Ammon's horn (tissue), 1 donor: ENCODE measurements at places on chromosomes 12 and 14.

DNA sequence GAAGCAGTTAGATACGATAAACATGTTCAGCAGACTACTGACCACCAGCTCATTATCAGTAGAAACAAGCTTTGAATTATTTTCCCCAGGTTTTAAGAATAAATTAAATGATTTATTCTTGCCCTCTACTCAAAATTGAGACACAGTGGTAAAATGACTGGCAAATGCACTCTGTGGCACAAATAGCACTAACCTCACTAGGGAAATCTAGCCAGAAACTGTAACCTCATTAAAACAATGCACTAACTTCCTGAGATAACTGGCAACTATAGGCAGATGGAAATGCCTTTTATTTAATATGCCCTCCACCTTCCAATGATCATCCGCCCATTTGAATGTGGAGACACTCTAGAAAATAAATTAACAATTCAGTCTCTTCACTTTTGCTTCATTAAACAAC lies 33.2 kb downstream of the CPNE8 start:
- no peak for DNase-seq

DNA sequence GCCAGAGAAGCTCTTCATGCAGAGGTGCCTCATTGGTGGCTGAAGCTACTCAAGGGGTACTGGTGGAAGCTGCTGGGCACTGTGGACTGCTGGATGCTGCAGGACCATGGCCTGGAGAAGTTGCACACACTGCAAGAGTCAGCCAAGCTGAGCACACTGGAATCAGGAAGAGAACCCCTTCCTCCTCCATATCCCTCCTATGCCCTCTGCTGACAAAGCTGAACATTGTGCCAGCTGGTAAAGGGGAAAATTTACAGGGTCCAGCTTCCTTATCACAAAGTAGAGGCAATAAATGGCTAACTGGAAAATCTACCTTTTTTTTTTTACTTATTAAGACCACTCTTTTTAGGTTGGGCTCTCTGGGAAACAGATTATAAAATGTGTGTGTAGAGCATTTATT lies 6.5 kb downstream of the CCDC175 start:
- DNase-seq: no peak

DNA sequence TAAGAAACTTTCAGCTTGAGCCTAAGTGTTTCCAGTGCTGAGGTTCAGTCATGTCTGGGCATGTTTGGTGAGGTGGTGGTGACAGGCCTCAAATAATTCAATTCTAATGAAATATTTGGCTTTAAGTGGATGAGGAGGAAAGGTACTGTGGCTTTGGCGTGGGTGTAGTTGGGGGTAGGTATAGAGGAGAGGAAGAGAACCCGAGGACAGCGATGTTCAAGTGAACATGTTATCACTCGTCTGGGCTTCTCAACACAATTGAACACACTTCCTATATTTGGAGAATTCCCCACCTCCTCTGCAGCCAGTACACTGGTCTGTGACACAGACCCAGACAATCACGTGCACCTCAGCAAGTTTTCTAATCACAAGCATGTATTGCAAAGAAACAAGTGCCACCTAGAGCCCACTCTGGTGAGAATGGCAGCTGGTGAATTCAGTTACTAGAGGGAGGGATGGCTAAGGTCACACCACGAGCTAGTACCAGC lies 53.0 kb downstream of the IFNG-AS1 start:
- no peak for DNase-seq

GRCh38 chr14:39426605-39427004 lies 5.6 kb downstream of the FBXO33 start:
- DNase-seq: peak; percentile 44
